ENCODE measurements at places on chromosomes 7 and 10.
A peak's percentile ranks its signal among the peaks of the same experiment; 100 is the strongest.

- peak; percentile 89 for DNase-seq
These were observed 8.7 kb upstream of the HOXA2 start for GRCh38 chr7:27111042-27111750.

DNA sequence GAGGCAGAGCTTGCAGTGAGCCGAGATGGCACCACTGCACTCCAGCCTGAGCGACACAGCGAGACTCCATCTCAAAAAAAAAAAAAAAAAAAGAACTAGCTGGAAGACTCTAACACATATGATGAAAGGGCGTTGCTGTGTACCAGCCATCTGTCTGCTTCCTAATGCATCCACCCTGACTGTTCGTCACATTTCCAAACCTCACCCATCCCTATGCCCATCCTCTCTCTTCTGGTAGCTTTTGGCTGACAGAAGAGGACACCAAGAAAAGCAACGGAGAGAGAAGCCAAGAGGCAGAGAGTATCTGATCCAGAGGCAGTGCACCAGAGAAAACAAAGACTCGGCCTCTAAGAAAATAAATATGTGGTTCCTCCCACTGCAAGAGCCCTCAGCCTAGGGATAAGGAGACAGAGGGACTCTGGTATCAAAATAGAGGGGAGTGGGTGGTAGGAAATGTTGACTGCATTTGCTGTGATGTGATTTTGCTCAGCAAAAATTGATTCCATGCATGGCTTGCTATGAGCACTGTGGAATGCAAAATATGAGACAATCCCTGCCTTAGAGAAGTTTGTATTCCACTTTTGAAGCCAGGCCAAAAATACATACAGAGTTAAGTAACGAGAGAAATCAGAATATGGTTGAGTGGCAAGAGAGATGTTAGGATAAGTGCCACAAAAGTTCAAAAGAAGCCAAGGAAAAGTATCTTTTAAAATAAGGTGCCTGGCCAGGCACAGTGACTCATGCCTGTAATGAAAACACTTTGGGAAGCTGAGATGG is 100.8 kb upstream of the STK17A start:
- DNase-seq, result no peak

DNA sequence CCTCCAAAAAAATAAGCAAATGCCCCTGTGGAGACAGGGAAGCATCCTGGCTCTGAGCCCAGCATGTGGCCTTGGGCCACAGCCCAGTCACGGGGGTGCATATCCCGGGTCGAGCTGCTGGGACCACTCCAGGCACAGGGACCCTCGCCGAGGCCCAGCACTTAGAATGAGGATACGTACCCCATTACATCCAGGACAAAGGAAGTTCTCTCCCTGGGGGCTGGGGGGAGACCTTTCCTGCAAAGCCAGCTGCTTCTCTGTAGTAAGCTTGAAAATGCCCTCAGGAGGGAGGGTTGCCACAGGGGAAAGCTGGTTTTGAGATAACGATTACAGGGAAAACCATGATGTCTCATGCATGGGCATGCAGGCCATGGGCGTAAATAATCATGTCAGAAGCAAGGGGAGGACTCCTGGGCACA is 75.5 kb downstream of the HIPK2 start:
- DNase-seq, result peak; percentile 57

- no peak for DNase-seq
These were observed 4.0 kb downstream of the GPR15LG start for GRCh38 chr10:84177541-84178141.

GRCh38 chr7:20647908-20648776 is 32.7 kb downstream of the ABCB5 start:
- DNase-seq, result peak; percentile 4

DNA sequence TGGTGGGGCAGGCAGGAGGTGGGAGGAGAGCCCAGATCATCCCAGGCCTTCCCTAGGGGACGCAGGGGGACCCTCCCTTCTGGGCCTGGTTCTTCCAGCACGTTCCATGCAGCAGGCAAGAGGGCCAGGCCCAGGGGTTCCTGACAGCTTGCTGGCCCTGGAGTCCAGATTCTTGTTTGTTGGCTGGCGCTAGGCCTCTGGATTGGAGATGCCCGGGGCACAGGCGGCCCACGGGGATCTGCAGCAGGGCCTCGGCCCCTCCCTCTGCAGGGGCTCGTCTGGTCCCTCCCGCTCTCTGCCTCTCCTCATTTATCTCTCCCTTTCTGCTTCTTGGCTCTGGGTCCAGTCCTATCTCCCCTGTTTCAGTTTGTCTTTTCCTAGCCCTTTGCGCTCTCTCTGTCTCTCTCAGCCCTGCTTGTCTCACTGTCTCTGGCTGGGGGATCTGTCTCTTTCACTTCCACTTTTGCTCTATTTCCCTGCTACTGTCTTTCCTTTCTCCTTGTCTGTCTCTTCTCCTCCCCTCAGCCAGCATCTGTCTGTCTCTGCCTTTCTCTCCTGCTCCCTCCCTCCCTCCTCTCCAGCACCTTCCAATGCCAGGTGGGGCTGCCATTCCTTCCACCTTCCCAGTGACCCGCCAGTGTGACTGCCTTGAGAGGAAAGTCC is 1.1 kb upstream of the AQP1 start:
- DNase-seq, result no peak

GRCh38 chr10:66773472-66773817 is 152.4 kb upstream of the LRRTM3 start:
- DNase-seq, result no peak

- DNase-seq, result peak; percentile 42
These were observed 148.5 kb downstream of the ARHGAP22 start for GRCh38 chr10:48456361-48456804.

GRCh38 chr10:78910021-78910420 is 158.7 kb upstream of the ZMIZ1 start:
- no peak for DNase-seq

- no peak for DNase-seq
These were observed 21.1 kb upstream of the UNCX start for GRCh38 chr7:1211611-1212010.

DNA sequence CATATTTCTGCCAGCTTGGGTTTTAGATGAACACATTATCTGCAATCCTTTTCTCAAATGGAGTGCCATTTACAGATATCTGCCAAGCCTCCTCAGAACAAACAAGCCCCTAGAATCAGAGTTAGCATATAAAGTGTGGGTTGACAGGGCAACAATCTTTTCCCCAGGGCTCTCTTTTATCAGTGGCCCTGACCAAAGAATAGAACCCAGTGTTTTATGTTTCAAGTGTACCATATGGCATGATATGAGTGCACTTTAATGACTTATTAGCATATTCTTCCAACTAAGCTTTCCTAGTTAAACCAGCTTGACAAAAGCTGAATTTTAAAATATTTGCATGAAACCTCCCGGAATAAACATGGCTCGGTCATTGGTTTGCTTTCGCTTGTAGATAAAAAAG is 57.3 kb downstream of the EVX1 start:
- DNase-seq, result no peak

DNA sequence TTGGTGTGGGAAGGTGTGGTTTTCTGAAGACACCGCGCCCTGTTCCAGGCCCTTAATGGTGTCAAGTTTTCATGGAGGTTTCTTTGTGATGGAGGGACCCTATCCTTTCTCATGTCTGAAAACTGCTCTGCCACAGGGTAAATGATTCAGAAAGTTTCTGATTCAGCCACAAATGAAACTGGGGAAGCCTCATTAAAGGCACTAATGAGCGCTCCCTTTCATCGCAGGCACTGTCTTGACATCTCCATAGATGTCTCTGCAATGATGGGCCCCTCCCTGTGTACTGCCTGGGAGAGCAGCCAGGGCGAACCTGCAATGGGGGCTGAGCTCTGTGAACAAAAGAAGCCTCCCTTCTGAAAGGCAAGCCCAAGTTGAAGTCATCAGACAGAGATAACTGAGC is 355.3 kb downstream of the PRPF18 start:
- DNase-seq, result no peak

GRCh38 chr7:155570171-155570958 is 24.0 kb upstream of the CNPY1 start:
- no peak for DNase-seq

DNA sequence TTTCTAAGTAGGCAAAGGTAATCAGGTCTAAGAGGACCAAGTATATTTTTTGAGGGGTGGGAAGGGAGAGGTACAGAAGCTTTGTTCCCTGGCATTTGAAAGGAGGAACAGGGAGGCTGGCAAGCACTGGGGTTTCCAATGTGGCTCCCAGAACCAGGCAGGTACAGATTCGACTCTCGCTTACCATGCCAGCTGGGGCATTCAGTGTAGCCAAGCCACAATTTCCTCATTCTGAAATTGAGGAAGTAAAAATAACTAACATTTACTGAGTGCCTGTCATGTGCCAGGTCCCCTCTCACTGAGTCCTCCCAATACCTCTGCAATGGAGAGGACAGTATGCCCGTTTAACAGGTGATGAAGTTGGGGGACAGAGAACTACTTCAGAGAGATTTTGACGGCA is 45.9 kb upstream of the BET1 start:
- DNase-seq, result no peak

DNA sequence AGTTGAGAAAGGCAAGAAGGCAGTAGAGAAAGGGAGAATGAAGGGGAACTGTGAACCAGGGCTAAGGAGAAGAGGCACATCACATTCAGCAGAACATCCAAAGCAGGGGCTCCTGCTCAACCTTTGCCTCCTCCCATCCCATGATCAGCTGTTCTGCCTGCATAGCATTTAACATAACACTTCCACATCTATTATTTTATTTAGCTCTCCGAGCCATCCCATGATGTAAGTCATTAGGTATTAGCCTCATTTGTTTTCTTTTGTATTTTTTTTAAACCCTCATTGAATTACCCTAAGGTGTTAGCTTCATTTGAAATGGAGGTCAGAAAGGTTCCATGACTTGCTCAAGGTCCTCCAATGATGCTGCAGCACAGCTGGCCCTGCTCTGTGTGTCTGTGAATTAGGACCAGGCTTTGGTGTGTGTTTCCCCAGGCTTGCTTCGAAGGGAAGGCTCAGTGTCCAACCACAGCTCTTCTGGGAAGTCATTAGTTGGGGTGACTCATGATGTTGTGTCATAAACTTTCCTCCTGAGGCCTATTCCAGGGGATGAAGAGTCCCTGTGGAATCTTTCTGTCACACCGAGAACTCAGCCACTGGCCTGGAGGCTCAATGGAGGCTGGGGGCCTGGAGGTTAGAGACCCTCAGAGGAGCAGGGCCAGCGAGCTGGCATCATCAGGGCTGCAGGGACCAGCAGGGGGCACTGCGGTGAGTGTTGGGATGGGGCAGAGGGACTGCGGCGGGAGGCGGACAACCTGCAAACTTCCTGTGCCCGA is 16.5 kb downstream of the NPFFR1 start:
- DNase-seq, result peak; percentile 94

DNA sequence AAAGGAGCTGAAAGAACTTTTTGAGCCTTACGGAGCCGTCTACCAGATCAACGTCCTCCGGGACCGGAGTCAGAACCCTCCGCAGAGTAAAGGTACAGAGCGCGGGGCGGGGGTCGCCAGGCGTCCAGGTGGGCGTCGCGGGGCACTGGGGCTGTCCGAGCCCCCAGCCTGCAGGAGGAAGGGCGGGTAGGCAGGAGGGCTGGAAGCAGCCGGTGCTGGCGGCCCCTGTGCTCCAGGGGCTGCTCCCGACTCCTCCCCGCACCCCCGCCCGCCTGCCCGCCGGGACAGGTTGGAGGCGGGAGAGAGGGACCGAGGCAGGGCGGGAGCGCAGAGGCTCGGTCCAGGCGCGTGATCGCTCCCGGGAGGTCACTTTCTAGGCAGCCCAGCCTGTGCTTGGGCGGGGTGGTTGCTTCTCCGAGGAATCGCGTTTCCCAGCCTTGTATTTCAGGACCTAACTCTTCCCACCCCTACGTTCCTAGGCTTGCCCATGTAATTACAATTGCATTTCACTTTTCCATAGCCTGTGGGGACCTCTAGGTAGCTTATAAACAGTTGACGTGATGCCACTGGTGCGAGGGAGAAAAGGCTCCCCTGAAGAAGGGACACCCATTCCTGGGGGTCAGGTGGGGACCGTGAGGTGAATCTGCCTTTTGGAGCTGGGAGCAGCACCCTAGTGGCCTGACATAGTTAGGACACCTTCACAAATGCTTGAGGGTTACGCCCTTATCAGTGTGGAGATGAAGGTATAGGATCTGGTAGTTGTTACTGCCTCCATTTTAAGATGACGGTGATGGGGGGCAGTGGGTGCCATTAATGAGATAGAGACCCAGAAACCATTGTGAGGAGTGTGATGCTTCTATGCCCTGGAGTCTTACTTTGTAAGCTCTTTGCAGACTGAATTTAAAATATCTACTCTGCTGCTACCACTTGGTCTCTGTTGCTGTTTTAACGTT is 148.2 kb downstream of the CELF2 start:
- no peak for DNase-seq

- DNase-seq, result peak; percentile 10
These were observed 33.8 kb upstream of the TOMM7 start for GRCh38 chr7:22856416-22856815.

DNA sequence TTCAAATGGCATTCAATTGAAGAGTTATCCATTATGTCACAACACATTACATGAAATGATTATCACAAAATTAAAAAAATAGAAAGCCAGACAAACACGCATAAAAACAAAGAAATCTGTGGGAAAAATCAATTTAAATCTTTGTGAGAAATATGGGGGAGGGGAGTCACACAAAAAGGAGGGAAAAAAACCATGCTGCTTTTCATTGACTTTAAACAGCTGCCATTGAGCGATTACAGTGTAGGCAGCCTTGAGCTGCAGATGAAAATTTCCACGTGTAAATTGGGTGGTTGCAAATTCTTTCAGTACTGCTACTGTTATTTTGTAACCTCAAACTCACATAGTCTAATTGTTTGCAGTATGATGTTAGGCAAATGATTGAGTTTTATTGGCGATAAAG is 889.9 kb upstream of the PHF14 start:
- no peak for DNase-seq
